ENCODE measurements at places on chromosomes 1 and 21. TPM values are rescaled to one million over a fixed set of nuclear protein-coding genes. Genes with fewer than 3 reads are reported as not detected.

DNA sequence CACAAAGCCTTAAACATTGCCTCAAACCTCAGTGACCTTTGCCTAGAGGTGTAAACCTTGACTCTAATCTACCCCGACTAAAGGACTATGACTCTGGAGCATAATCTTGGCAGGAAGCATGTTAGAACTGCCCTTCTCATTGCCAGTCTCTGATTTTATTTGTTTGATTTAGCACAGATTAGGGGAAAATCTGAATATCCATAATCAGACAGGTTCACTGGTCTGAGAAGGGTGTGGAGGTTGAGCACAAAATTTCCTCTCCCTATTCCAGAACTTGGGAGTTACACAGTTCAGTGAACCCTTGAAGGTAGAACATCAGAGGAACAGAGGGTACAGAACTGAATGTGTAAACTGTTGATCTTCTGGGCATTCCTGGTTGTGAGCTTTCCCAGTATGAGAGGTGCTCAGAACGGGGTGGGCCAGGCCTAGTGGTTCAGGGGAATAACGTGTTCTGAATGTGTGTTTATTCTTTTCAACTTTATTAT, 8.3 kb upstream of the PSMB4 start:
- DNase-seq, result no peak

GRCh38 chr1:201809876-201810275, 19.1 kb upstream of the IPO9 start:
- DNase-seq, result no peak

GRCh38 chr1:186839041-186839400, 10.3 kb downstream of the PLA2G4A start:
- no peak for DNase-seq

DNA sequence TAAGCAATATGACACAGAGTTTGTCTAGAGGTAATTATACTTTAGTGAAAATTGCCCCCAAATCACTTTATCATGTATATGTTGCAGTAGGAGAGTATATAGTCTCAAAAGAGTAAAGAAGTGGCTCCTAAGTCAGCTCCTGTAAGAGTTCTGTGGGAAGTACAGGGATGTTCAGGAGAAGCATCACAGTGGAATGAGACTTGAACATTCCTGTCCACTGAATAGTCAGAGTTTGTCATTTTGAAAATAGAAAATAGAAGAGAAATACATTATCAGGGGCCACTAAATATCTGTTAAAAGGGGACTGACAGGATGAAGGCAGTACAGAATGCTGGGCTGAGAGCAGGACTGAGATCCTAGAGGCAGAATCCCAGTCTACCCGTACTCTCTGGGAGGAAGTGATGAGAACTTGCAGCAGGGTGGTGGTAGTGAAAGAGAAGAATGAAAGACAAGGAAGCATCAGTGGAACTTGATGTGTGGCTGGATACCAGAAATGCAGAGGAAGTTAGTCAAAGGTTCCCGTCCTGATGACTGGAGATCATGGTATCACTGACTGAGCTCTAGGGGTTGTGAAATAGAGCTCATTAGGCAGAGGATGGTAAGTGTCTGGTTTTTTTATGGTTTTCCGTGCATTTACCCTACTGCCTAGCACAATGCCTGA, 153.4 kb downstream of the FMN2 start:
- DNase-seq, result no peak

- DNase-seq, result no peak
These were observed 35.5 kb upstream of the PTPRF start for GRCh38 chr1:43495204-43495603.

The TMEM54 gene
- 87.0 TPM for total RNA-seq

- DNase-seq, result no peak
These were observed 26.1 kb downstream of the PCAT6 start for GRCh38 chr1:202836623-202837403.

The ZNF362 gene
- total RNA-seq, result 32.3 TPM

- no peak for DNase-seq
These were observed 305.7 kb downstream of the MATN1 start for GRCh38 chr1:30417701-30418046.

DNA sequence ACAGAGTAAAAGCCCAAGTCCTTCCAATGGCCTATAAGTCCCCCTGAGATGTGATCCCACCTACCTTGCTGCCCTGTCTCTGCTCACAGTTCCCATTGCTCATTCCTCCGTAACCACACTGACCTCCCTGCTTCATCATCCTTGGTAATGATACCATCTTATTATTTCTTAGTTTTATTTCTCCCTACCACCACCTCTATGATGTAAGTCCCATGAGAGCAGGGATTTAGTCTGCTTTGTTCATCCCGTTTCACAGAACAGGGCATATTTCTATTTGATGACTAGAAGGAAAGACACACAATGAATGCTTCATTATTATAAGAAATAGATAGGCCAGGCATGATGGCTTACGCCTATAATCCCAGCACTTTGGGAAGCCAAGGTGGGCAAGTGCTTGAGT, 22.5 kb downstream of the NIBAN1 start:
- DNase-seq, result no peak

DNA sequence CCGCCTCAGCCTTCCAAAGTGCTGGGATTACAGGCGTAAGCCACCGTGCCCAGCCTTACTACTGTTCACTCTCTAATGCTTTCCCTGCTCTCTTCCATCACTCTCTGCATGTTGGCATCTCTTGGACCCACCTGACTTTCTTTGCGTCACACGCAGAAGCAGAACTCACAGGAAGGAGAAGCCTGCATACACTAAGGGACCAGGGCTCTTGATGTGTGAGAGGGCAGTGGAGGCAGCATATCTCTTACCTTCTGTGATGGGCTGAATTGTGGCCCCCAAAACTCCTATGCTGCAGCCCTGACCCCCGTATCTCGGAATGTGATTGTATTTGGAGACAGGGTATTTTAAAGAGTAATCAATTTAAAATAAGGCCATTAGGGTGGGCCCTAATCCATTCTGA, 26.7 kb upstream of the SLAMF9 start:
- no peak for DNase-seq

DNA sequence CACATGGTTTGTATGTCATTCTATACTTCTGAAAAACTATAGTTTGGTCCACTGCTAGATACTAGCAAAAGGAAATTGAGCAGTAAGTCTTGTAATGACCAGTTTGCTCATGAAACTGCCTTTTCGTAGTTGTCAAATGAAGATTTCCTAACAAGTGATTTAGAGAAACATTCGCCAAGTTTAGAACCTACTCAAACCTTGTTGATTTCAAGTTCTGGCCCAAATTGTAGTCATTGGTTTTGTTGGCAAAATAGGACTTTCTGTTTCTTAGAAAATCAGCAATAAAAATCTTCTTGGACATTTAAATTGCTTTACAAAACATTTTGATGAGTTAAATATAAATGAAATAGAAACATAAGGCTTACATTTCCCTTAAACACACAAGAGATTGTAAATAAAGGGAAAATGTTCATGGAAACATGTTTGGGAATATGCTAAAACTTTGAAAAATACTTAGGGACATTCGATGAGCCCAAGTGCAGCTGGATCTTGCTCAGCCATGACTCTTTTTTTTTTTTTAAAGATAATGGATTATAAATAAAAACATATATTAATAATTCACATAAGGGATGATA, 178.5 kb upstream of the LYPLAL1 start:
- peak; percentile 79 for DNase-seq

DNA sequence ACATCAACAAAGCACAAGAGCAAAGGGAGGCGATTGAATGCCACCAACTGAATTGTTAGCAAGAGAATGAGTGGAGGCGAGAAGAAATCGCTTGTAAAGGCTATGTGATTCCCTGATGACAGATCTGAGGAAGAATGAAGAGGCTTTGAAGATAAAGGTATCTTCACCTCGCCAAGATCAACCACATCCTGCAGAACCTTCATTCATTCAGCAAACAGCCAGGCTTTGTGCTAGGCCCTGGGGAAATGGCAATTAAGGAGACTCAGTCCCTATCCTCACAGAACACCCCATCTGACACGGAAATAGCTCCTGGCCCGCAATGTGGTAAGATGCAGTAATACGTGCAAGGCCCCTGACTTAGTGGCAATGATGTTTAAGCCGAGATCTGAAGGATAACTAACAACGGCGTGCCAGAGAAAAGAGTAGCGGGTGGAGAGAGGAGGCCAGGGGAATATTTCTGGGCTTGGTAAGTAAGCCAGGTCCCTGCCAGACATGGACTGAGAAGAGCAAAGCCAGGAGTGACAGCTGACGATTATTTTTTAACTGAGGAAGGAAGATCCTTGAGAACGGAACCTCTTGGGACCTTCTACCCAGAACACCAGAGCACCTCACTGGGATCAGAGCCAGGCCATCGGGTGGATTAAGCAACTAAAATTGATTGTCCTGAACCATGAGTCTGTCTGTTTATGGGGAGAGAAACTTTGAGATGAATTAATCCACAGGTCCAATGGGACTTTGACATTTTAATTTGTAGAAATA, 4.6 kb upstream of the VSIG8 start:
- no peak for DNase-seq

GRCh38 chr21:17609681-17610080, 3.0 kb downstream of the BTG3 start:
- DNase-seq, result no peak

The HOOK1 gene
- total RNA-seq, result 12.4 TPM

The RIPK4 gene
- 5.8 TPM for total RNA-seq

DNA sequence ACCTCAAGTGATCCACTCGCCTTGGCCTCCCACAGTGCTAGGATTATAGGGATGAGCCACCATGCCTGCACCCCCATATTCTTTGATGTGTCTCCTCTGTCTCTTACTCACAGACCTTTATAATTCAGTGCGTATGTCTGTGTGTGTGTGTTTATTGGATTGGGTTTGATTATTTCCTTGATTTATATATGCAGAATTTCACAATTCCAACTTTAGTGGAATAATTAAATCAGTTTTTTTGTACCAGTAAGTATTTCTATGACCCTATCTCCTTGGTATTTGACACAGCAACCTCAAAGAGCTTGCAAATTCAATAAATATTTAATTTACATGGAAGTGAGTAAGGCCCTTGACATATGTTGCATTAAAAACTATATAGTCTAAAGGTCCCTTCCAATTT, 333.9 kb upstream of the ADAMTS5 start:
- no peak for DNase-seq

The EXO1 gene
- 4.0 TPM for total RNA-seq

- no peak for DNase-seq
These were observed 29.1 kb downstream of the CHML start for GRCh38 chr1:241611063-241611462.

GRCh38 chr1:37544530-37544929, 9.6 kb downstream of the SNIP1 start:
- no peak for DNase-seq

- no peak for DNase-seq
These were observed 918 bp upstream of the CD2 start for GRCh38 chr1:116753312-116753711.

GRCh38 chr1:231134624-231135023, 27.2 kb upstream of the TRIM67 start:
- no peak for DNase-seq

The NCF2 gene
- total RNA-seq, result 139 TPM

- no peak for DNase-seq
These were observed 60.3 kb upstream of the GADD45A start for GRCh38 chr1:67624680-67625079.

DNA sequence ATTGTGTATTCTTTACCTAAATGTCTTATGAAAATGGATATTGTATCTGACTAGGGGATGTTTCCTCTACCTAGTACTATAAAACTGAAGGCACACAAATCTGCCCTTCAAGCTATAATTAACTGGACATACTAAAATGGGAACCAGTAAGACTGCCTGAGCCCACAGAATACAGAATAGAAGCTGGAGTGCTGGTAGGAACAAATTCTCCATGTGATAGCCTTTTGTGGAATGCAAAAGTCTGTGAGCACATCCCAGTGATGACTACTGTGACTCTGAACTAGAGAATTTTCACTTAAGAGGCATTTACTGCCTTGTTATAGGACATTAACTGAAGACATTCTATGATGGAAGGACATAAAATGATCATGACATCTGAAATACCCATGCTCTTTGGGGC, 30.3 kb downstream of the KIFAP3 start:
- DNase-seq, result no peak

- peak; percentile 91 for DNase-seq
These were observed at the start of gene RGL1 for GRCh38 chr1:183804916-183805841. Gene RGL1 (plus strand): TSS chr1:183805120. CDS start chr1:183805298, 178 bp downstream.

GRCh38 chr1:230334447-230334837, 91.7 kb downstream of the PGBD5 start:
- DNase-seq, result no peak

- no peak for DNase-seq
These were observed 8.7 kb upstream of the C2CD2 start for GRCh38 chr21:41962425-41962966.

The CHRM3 gene
- 3.1 TPM for total RNA-seq

DNA sequence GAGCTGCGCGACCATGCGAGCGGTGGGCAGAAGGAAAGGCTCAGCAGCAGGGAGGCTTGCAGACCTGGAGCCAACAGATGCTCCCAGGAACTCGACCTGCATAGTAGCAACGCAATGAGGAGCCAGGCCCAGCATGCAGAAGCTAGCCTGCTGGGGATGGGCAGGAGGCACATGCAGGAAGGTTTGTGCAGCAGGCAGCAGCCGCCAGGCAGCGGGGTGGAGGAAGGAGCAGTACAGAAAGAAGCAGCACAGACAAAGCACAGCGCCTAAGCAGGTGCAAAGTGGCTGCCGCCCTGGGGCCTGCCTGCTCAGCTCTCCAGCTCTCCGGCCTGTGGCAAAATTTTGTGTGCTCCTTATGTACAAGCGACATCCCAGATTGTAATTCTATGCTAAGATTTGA, 213.5 kb upstream of the MAP1LC3C start:
- no peak for DNase-seq

- no peak for DNase-seq
These were observed 24.1 kb upstream of the RNF19B start for GRCh38 chr1:32988665-32989064.

Data from left lung (tissue), 14 donors.